ENCODE measurements at places on chromosomes 12 and 14.
A peak's percentile ranks its signal among the peaks of the same experiment; 100 is the strongest.

- DNase-seq, result no peak
Measured at GRCh38 chr12:62834971-62835547, 99.9 kb downstream of the PPM1H start.

GRCh38 chr12:48995086-48995879, 3.9 kb downstream of the DDN start:
- DNase-seq, result peak; percentile 77

DNA sequence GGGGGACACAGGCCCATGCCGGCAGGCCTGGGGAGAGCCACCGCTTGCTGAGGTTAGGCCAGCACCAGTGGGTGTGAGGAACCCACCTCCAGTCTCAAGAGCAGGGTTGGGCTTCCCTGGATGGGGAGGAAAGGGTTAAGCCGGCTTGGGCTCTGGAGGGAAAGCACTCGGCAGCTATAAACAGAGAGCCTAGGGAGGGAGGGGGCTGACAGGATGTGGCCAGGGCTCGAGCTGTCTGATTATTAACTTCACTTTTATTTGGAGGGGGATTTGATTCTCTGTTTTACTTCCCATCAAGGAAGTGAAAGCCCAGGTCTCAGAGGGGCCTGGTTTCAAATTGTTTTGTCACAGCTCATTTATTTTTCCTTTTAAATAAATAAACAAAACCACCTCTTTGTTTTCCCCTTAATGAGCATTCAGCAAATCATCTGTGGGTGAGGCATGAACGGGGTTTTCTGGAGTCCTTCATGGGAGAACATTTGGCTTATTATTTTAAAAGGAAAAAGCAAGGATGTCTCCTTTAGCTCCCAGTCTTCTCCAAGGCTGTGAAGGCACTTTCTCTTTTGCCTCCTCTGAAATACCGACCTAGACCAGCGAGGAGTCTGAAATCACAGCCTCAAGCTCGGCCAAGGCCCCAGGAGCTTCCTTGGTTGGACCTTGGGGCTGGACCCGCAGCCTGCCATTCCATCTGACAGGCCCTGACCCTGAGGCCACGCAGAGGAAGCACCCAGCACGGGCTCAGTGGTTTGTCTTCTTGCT, 21.9 kb upstream of the ZFP36L1 start:
- DNase-seq, result peak; percentile 70

DNA sequence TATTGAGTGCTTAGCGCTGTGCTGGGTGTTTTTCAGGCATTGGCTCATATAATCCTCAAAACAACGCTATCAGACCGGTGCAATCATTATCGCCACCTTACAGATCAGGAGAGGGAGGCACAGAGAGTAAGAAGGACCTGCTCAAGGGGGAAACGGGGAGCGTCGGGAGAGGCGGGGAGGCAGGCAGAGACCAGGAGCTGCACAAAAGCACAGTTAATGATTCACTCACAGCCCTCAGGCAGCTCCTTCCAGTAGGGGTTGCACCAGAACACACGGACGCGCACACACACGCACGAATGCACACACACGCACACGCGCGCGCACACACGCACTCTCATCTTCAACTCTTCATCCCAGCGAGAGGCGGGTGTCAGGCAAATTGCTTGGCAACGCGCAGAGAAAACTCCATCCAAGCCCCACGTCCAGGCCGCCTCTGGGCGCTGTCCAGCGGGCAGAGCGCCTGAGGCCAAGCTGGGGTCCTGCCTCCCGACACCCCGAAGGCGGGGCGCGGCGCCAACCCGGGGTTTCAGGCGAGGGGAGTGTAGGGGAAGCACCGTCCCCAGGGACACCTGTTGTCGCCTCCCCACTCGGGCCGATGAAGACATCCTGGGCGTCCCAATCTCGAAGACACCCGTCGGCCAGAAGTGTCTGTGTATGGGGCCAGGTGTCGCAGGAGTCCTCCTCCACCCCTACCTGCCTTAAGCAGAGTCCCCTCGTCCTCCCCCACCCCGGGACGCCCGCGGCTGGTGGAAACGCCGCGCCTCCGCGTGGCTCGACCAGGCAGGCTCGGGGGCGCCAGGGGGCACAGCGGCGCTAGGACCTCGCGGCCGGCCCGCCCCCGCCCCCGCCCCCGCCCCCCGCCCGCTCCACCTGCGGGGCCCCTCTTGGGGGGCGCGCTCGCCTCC, 35.5 kb upstream of the STON2 start:
- DNase-seq, result peak; percentile 29

DNA sequence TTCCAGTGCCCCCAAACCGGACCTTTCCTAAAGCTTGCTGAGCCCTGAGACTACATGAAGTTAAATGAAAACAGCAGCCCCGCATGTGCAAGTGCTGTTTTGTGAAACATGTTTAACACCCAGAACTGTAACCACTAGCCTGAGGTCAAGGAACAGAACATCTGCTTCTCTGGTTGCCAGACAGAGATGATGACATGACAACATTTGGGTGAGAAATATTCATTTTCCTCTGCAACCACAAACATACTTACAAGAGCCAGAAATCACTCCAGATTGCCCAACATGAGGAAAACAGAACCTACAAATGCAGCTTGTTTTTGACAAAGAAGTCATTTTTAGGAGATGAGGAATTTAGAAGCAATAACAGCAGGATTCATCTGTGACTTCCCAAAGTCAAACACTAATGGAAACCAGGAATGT, 110.4 kb downstream of the BCAT1 start:
- no peak for DNase-seq

- DNase-seq, result no peak
Measured at GRCh38 chr12:64036414-64036813, 185.7 kb downstream of the KICS2 start.

DNA sequence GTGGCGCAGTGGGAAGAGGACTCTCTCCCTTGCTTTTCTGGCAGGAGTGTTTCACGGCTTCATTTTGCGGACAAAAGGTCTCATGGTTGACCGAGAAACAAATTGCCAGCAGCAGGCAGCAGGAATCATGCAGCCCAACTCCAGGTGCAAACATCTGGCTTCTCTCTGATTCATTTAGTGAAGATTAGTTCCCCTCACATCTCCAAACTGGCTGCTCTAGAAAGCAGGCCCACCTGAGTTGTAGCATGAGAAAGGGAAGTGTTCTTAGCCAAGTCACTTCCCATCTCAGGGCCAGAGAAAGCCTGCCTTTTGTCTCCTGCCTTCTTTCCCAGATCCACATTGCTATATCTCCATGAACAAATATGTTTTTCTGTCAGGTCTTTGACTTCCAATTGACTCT, 120.8 kb upstream of the CCDC196 start:
- DNase-seq, result no peak

Data from endothelial cell of umbilical vein (primary cell).